ENCODE measurements at places on chromosomes 2 and 18. TPM values are rescaled to one million over a fixed set of nuclear protein-coding genes. Genes with fewer than 3 reads are reported as not detected.

DNA sequence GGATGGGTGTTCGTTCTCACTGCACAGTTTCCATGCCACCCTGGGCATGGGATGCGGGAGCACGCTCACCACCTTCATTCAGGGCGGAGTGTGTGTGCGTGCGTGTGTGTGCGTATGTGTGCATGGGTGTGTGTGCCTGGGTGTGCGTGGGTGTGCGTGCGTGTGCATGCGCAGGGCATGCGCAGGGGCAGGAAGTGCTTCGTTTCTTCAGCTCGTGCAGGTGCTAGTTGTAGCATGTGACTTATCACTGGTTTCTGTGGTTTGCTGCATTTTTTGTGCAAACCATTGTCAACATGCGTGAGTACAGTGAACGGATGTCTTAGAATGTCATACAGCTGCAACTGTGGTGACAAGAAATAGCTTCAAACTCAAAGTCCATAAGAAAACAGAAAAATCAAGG lies 179.5 kb downstream of the PTGR3 start:
- no peaks in the 10 kb centered on the region for H3K27me3 ChIP-seq
- no peak overlapping the region for H3K4me3 ChIP-seq
- no peak for DNase-seq
- no peaks in the 10 kb centered on the region for H3K36me3 ChIP-seq
- no peaks in the 10 kb centered on the region for H3K4me1 ChIP-seq

GRCh38 chr18:7452331-7452730 lies 114.8 kb upstream of the PTPRM start:
- H3K4me3 ChIP-seq, result no peak overlapping the region
- no peaks in the 10 kb centered on the region for H3K4me1 ChIP-seq
- DNase-seq, result no peak

DNA sequence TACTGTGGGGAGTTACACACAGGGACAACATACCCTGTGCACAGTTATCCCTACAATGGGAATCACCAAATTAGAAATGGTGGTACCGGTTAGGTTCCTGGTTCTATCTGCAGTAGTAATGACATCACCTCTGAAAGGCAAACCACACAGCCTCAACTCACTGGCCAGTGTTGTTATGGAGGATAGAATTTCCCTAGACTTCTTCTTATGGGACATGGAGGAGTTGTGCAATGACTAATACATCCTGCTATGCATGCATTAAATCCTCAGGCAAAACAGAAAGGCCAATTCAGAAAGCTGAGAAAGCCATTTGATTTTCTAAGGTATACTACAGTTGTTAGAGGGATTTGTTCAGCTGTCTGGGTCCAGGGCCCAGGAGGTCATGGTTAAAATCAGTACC lies 439.3 kb downstream of the TMX3 start:
- H3K27me3 ChIP-seq, result no peaks in the 10 kb centered on the region
- H3K4me3 ChIP-seq, result no peak overlapping the region
- no peak for DNase-seq
- no peak overlapping the region for H3K27ac ChIP-seq

DNA sequence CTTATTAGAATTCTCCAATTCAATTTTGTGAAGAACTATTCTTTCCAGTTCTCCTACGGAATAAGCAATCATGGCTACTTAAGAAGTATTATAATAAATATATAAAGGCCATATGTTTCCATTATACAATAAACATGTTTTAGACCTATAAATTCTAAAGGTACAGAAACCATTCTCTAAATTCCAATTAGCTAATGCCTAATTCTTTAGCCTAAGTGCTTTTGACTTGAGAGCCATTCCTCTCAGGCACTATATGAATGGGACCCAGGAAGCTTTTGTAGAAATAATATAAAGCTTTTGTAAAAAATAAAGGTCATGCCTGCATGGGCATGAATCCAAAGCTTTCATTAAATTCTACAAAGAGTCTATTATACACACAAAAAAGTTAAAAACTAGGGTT lies 161.0 kb upstream of the UNC80 start:
- H3K36me3 ChIP-seq, result no peaks in the 10 kb centered on the region
- no peaks in the 10 kb centered on the region for H3K4me1 ChIP-seq
- no peaks in the 10 kb centered on the region for H3K27me3 ChIP-seq
- H3K27ac ChIP-seq, result no peak overlapping the region
- H3K4me3 ChIP-seq, result no peak overlapping the region
- DNase-seq, result no peak

Gene EIF2B4
- total RNA-seq, result 47.0 TPM

Gene SPATA3
- total RNA-seq, result not detected

Gene UPP2
- not detected for total RNA-seq

DNA sequence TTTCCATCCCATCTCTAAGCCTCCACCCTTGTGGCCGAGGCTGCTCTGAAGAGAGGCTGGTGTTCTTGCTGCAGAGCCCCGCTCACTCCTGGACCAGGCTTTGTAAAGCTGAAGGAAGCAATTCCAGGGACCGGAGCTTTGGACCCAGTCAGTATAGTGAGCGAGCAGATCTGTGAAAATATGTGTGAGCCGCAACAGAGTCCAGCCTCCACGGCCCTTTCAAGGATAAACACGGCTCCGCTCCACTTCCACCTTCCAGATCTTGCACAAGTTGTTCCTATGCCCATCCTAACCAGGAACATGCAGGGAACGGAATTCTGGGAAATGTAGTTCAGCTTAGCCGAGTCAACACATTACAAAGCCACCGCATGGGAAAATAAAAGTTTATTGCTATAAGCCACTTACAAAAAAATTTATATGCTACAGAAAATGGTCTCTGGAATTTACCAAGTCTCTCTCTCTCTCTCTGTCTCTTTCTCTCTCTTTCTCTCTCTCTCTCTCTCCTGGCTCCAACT lies 151.7 kb upstream of the ZNF521 start:
- DNase-seq, result peak; percentile 56
- H3K4me3 ChIP-seq, result peak overlapping the region; percentile 22
- H3K4me1 ChIP-seq, result no peaks in the 10 kb centered on the region
- H3K36me3 ChIP-seq, result no peaks in the 10 kb centered on the region

Gene DUSP2
- 28.1 TPM for total RNA-seq

Gene PRADC1
- 41.4 TPM for total RNA-seq

GRCh38 chr2:3612639-3613523 lies 18.0 kb downstream of the COLEC11 start:
- no peaks in the 10 kb centered on the region for H3K4me1 ChIP-seq
- no peak overlapping the region for H3K4me3 ChIP-seq
- peak; percentile 29 for DNase-seq
- no peaks in the 10 kb centered on the region for H3K36me3 ChIP-seq

Gene TDRD15
- not detected for total RNA-seq

- H3K36me3 ChIP-seq, result no peaks in the 10 kb centered on the region
- no peak overlapping the region for H3K4me3 ChIP-seq
- no peak for DNase-seq
- no peaks in the 10 kb centered on the region for H3K27me3 ChIP-seq
- no peaks in the 10 kb centered on the region for H3K4me1 ChIP-seq
Observed at GRCh38 chr18:75638776-75639471, 211.4 kb upstream of the SMIM21 start.

Gene MYO7B
- 806 TPM for total RNA-seq

DNA sequence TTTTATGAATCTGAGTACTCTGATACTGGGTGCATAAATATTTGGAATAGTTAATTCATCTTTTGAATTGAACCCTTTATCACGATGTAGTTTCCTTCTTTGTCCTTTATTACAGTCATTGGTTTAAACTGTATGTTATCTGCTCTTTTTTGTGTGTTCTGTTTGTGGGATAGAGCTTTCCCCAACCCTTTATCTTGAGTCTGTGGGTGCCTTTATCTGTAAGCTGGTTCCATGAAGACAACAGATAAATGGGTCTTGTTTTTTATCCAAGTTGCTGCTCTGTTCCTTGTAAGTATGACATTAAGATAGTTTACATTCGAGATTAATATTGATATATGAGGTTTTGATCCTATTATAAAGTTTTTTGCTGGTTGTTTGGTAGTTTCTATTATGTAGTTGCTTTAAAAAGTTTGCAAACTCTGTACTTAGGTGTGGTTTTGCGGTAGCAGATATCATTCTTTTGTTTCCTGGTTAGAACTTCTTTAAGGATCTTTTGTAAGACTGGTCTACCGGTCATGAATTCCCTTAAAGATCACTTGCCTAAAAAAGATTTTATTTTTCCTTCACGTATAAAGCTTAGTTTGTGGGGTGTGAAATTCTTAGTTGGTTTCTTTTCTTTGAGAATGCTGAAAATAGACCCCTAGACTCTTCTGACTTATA lies 1451.3 kb upstream of the SLC39A10 start:
- DNase-seq, result no peak
- H3K27me3 ChIP-seq, result no peaks in the 10 kb centered on the region
- no peaks in the 10 kb centered on the region for H3K4me1 ChIP-seq
- H3K4me3 ChIP-seq, result no peak overlapping the region
- no peak overlapping the region for H3K27ac ChIP-seq

Gene HS6ST1
- 52.0 TPM for total RNA-seq

Gene CDK15
- total RNA-seq, result 0.27 TPM

DNA sequence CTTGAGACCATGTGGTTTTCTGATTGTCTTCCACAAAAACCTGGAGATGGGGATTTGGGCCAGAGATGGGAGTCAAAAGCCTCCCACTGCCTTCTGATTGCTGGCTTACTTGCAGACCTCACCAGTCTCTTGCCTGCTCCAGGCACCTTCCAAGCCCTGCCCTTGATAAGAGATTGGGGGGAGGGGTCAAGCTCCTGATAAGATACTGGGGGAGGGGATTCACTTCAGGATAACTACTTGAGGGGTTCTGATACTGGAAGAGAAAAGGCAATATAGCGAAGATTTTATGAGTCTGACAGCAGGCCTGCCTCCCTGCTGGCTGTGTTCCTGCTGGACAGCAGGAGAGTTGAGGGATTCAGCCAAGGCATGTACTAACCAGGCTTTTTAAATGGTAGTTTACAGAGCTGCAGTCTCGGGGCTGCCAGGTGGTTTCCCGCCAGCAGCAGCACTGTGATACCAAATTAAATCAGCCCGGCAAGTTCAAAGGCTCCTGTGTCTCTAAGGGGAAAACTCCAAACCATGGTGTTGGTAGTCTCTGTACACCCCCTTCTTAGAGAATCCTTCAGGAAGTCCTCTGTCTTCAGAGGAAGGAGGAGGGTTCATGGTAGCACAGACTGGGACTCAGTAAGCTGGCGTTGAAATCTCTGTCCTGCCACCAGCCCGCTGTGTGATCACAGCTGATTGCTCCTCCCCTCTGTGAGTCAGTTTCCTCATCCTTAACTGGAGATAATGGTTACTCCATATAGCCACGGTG lies 58.3 kb downstream of the FBXO36 start:
- no peak for DNase-seq
- no peak overlapping the region for H3K4me3 ChIP-seq
- no peak overlapping the region for H3K27ac ChIP-seq
- peaks cover 7% of the 10 kb centered on the region for H3K4me1 ChIP-seq
- no peaks in the 10 kb centered on the region for H3K36me3 ChIP-seq

Gene PLEKHB2
- 150 TPM for total RNA-seq

DNA sequence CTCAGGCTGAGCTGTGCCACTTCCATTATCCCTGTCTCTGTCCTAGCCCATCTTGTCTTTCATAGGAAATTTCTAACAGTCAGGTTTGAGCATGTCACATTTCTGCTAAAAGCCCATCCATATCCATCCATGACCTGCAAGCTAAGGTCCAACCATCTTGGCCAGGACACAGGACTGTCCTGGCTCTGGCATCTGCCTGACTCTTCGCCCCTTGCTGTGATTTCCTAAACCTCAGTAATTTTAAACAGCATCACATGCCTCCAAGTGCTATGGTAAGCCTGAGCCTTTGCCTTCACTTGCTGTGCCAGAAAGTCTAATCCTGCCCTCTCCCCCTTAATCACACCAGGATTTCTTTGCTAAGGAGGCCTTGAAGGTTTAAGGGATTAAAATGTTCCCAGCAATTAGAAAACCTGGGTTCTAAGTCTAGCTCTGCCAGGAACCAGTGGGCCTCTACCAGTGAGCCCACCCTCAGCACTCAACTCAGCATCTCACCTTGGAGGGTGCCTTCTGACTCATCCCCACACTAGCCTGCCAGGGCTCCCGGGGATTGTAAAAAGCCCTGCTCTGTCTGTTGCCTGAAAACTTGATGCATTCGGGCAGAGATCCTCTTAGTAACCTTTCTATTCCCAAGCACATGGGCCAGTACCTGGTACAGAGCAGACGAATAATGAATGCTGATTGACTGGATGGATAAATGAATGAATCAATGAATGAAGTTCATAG lies 411.0 kb downstream of the LRATD1 start:
- H3K36me3 ChIP-seq, result no peaks in the 10 kb centered on the region
- H3K27me3 ChIP-seq, result no peaks in the 10 kb centered on the region
- DNase-seq, result no peak

DNA sequence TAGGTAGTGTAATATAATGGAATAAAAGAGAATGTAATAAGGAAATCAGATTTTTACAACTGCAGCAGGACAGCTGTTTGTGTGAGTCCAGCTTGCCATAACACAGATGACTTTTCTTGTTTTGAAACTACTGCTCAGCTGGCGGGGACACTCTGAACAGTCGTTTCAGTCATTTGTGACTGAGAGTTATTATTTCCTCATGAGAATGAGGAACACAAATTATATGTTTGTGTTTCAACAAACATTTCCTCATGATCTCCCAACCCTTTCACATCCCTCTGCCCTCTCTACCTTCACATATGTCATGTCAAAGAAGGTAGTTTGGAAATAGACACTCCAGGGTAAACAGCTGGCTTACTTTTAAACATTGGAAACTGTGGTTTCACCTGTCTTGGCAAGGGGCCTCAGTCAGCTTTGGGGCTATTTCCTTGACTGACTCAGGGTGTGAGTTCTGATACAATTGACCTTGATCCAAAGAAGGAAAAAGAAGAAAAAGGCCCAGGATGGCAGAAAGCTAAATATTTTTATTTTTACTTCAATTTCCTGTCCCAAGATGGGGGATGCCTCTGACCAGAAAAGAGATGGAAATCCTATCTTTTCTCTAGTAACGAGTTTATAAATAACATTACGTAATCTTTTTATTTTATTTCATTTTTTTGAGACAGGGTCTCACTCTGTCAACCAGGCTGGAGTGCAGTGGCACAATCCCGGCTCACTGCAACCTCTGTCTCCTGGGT lies 593 bp downstream of the SP140L start:
- no peak for DNase-seq
- peak overlapping the region; percentile 81 for H3K27ac ChIP-seq
- peak overlapping the region; percentile 48 for H3K4me3 ChIP-seq
- peaks cover 10% of the 10 kb centered on the region for H3K4me1 ChIP-seq

Gene GLI2
- 0.18 TPM for total RNA-seq

Data from Peyer's patch (tissue), 4 donors.